ENCODE measurements at places on chromosomes 7 and 10.

DNA sequence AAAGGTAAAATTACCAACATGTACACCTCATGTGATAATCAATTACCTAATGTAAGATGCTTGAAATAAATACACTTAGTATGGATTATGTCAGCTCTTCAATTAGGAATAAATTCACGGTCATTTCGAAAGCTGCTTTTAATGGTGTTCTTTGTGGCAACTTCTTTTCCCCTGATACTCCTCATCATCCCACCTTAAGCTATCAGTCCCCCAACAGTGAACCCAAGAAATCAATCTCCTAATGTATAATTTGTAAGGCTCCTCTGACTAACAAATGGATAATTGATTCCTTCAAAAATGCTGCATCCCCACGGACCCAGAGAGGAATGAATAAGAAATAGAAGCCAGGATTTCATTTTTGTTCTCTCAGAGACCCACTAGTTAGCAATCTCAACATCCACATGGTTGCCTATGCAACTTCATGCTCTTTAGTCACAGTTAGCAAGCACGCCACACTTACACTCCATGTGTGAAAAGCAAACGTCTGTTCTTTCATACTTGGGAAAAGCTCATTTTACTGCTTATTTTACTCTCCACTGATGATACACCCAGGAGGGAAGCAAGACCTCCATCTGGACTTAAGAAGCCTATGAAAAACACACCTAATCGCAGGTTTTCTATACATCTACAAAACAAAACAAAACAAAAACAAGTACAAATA lies 70.1 kb downstream of the VPS41 start:
- DNase-seq: no peak

- DNase-seq: no peak
Measured at GRCh38 chr7:105688617-105689016, 107.3 kb upstream of the EFCAB10 start.

DNA sequence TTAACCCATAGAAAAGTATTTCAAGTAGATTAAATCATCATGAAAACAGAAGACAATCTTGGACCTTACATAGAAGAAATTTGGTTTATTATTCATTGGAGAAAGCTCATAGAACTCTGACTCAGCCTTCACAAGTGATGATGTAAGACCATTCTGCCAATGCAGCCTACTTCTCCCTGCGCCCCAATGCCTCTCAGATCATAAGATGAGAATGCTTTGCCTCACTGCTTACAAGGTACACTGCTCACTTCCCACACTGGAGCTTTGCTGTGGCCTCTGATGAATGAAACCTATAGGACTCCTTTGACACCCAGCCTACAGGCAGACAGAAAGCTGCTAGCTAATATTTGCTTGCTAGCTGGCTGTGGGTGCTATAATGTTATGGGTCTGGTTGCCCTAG lies 569.4 kb upstream of the STEAP1 start:
- no peak for DNase-seq

GRCh38 chr7:77185866-77186265 lies 13.8 kb downstream of the FGL2 start:
- DNase-seq: no peak

DNA sequence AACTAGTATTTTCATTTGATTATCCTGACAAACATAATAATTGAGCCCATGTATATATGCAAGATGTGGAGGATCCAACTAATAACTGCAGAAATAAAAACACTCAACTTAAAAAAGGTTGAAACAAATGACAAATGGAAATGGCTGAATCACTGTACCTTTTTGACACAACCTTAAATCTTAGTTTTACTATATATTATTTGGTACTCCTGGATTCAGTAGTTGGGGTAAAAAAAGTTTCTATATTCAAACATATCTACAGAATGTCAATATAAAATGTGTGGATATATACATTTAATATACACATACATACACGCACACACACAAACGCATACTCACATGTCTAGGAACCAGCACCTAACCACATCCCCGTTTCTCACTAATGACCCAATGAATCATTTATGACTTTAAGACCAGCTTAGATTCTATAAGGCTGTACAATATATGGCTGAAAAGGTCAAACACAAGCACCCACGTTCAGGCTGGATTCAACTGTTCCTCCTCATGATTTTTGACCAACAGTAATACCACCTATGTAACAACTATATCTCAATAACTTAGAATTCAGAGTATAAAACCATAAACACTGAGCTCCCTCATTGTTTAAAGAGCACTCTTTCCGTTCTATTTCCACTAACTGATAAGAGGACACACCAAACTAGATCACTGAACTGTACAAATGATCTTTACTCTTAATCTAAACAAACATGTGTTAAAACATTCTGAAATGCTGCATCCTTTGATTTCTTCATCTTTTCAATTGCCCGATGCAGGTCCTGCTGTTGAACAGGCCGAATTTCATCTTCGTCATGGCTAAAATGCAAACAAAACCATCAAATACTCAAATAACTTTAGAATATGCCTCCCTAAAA lies 63.8 kb downstream of the ATAD1 start:
- no peak for DNase-seq

GRCh38 chr10:78071140-78071856 lies 37.6 kb downstream of the RPS24 start:
- DNase-seq: no peak

GRCh38 chr7:107538001-107538400 lies 25.7 kb downstream of the COG5 start:
- DNase-seq: no peak

GRCh38 chr10:68562661-68563570 lies 2.8 kb downstream of the TET1 start:
- no peak for DNase-seq

- no peak for DNase-seq
Measured at GRCh38 chr10:49300140-49300974, 1.4 kb downstream of the C10orf71 start.

DNA sequence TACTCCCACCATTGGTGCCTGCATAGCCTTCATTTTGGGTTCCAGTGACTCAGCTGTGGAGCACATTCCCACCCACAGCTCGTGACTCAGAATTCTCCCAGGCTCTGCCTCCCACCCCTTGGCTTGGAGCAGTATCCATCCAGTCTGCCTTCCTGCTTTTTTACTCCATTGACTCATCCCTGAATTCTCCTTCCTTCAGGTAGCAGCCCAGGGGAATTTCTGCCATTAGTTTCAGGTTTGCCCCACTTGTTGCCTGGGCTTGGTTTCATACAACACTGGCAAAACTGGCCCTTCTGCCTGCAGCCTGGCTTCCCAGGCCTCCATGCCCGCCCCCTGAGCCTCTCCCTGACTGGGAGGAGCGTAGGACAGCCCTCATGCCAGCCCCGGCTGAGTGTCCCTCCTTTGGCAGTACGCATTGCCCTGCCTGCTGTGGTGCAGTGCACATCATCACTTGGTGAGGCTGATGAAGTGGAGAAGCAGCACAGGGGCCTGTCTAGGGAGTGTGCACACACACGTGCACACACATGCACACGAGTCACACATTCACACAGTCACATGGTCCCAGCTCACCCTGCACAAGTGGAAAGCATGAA lies 55.0 kb downstream of the SNX10 start:
- no peak for DNase-seq

DNA sequence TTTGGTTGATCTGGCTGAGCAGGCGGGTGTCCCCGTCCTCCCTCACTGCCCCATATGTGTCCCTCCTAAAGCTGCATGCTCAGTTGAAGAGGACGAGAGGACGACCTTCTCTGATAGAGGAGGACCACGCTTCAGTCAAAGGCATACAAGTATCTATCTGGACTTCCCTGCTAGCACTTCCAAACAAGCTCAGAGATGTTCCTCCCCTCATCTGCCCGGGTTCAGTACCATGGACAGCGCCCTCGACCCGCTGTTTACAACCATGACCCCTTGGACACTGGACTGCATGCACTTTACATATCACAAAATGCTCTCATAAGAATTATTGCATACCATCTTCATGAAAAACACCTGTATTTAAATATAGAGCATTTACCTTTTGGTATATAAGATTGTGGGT lies 26.9 kb upstream of the TRIM56 start:
- DNase-seq: peak; percentile 14

All from activated T-helper 9 cell treated with anti-CD3 and anti-CD28 coated beads, Interleukin-2, amount 50 U/mL, for 16 hours (primary cell).